ENCODE measurements at places on chromosomes 2 and 18. TPM values are rescaled to one million over a fixed set of nuclear protein-coding genes. Genes with fewer than 3 reads are reported as not detected.

NIFK gene
- total RNA-seq: 22.8 TPM

- DNase-seq: no peak
These were observed 81.0 kb upstream of the BCL11A start for GRCh38 chr2:60634438-60634837.

DNA sequence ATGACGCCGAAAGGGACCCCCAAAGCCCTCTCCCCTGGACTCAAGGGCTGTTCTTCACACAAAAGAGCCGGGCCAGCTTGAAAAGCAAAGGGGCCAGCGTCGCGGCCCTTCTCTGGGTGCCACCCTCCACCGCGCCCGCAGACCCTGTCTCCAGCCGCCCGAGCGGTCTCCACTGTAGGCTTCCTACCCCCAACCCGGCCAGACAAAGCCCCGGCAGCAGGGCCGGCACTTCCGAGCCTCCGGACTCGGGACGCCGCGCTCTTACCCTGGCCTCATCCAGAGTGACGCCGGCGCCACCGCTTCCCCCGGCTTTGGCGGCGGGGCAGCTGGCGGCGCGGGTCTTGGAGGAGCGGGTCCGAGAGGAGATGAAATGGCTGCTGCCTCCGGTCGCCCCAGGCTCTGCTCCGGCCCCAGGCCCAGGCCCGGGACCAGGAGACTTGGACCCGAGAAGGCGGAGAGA lies 603 bp downstream of the ATAD2B start:
- peak; percentile 40 for DNase-seq

PTPRN gene
- 0.11 TPM for total RNA-seq

Measured in left ventricle myocardium inferior (tissue), 1 donor.